ENCODE measurements at places on chromosomes 1 and 21. TPM values are rescaled to one million over a fixed set of nuclear protein-coding genes. Genes with fewer than 3 reads are reported as not detected.
A peak's percentile ranks its signal among the peaks of the same experiment; 100 is the strongest.

GRCh38 chr1:31931593-31932225 is 6.5 kb downstream of the PTP4A2 start:
- no peak for DNase-seq

GRCh38 chr1:167936930-167937708 is at the start of gene MPC2:
Gene MPC2, minus strand, starts transcription at chr1:167937072. Its CDS starts 1,231 bp downstream, at chr1:167935841.
- DNase-seq: peak; percentile 71

GRCh38 chr1:68234094-68234493 is 1.8 kb upstream of the WLS start:
- no peak for DNase-seq

DNA sequence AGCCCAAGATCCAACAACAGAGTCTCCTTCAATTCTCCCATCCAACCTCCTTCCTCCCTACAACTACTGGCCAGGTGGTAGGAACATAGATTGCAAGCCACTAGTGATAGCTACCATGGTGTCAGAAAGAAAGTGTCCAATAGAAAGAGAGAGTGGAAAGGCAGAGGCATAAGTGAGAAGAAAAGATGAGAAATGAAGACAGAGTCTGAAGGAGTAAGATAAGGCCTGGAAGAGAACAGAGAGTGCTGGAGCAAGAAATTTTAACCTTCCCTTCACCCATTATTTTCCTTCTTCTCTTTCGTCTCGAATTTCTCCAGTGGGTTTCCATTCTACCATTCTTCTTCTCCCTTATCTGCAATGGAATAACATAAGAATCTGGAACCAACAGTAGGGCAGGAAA is 57.9 kb downstream of the CDC42BPA start:
- DNase-seq: no peak

DNA sequence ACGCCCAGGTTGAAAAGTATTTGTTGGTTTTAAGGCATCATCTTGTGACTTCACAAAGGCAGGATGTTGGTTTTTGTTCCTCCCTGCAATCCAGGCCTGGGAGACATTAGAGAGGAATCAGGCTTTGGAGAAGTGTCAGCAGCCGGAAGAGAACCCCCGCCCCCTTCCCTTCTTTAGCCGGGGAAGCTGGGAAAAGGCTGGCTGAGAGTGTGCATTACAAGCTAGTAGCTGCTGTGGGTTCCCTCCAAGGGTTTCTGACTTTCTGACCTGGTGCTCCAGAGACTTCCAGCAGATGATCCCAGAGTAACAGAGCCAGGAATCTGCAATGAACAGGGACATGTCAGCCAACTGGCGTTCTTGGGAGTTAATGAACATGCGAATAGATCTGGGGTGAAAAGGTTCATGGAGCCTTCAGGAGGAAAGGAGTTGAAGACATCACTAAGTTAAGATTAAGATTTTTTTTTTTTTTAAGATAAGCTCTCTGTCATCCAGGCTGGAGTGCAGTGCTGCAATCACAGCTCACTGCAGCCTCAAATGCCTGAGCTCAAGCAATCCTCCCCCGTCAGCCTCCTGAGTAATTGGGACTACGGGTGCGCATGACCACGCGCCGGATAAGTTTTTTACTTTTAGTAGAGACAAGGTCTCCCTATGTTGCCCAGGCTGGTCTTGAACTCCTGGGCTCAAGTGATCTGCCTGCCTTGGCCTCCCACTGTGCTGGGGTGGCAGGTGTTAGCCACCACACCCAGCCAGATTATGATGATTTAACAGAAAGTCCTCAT is 7.5 kb downstream of the DISP3 start:
- no peak for DNase-seq

DNA sequence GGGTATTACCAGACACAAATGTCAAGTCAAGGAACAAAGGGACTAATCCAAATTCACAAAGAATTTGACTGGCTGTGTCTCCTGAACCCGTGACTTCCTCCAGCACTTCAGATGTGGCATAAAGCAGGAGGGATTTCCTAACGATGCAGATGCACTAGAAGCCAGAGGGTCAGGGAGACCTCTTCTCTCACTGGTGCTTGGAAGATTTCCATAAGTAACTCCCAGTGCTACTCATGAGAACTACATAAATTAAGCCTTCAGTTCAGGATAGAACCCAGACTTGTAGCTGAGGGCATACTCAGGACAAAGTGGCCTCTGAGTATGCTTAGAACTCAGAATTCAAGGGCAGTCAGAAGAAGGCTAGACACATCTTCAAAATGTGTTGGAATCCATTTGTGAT is 83.6 kb upstream of the NRIP1 start:
- DNase-seq: no peak

- DNase-seq: no peak
These were observed 38.0 kb upstream of the FOXO6 start for GRCh38 chr1:41323243-41323642.

GRCh38 chr1:164922585-164922984 is 363.6 kb downstream of the PBX1 start:
- DNase-seq: no peak

DNA sequence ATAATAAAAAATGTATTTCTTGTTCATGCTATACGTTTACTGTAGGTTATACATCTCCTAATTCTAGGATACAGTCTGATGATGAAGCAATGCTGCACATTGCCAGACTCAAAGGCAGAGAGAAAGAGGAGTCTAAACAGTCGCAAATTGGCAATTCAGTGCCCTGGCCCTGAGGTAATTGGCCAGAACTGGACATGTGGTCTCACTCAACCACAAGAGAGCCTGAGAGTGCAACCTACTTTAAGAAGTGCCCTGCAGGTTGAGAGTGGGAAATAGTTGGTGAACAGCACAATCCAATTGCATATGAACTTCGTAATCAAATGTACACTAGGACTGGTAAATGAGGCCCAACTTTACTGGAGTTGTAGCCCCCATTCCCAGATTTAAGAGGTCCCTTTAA is 5.0 kb upstream of the SLC35A3 start:
- DNase-seq: no peak

DNA sequence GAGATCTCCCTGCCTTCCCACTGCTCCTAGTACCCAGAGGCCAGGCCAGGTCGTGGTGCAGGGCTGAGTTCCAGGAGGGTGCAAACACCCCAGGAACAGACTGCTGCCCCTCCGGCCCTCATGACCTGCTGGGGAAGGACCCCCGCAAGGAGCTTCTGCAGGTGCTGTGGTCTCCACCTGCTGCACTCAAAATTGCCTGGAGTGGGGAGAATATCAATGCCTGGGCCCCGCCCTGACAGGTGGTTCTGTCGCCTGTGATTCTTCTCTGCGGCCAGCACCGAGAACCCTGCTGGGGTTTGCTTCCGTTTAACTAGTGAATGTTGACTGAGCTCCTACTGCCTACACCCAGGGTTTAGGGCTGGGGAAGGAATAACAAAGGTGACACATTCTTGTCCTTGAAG is 2.1 kb upstream of the TFF3 start:
- DNase-seq: no peak

GRCh38 chr1:67780637-67781036 is 52.6 kb downstream of the GNG12 start:
- DNase-seq: no peak

- no peak for DNase-seq
These were observed 39.4 kb downstream of the DMRTB1 start for GRCh38 chr1:53498555-53499131.

- DNase-seq: no peak
These were observed 91.7 kb downstream of the JAK1 start for GRCh38 chr1:64874666-64875065.

GRCh38 chr1:203086992-203087763 is 1.4 kb upstream of the MYOG start:
- DNase-seq: no peak

DNA sequence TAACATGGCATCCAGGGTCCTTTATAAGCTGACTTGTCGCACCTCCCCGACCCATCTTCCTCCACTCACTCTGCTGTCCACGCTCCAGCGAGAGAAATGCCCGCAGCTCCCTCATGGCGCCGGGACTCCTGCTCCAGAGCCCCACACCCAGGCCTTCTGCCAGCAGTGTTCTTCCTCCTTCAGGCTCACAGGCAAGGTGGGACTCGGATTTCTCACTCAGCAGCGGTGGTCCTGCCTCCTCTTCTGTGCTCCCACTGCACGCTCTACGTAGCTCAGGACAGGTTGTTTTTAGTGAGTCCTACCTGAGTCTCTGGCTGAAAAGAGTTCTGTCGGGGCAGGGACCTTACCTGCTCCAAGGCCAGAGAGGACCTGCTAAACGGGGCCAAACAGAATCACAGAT is 11.2 kb downstream of the THEMIS2 start:
- no peak for DNase-seq

Gene MPL
- not detected for total RNA-seq

Gene VAMP3
- total RNA-seq: 30.5 TPM

Gene RGS16
- total RNA-seq: 22.5 TPM

Gene TFF3
- total RNA-seq: not detected

Gene PPFIA4
- total RNA-seq: 2.7 TPM

All from OCI-LY7 (cell line).